ENCODE measurements at places on chromosomes 6 and 20.

- DNase-seq, result no peak
Observed at GRCh38 chr6:227074-227782, 65.1 kb upstream of the DUSP22 start.

- peak; percentile 7 for DNase-seq
Observed at GRCh38 chr6:169556758-169557548, 144.9 kb downstream of the WDR27 start.

GRCh38 chr20:49790077-49790798 is 22.4 kb upstream of the SLC9A8 start:
- no peak for DNase-seq

- peak; percentile 35 for DNase-seq
Observed at GRCh38 chr6:87155842-87156815, 764 bp downstream of the ZNF292 start.

DNA sequence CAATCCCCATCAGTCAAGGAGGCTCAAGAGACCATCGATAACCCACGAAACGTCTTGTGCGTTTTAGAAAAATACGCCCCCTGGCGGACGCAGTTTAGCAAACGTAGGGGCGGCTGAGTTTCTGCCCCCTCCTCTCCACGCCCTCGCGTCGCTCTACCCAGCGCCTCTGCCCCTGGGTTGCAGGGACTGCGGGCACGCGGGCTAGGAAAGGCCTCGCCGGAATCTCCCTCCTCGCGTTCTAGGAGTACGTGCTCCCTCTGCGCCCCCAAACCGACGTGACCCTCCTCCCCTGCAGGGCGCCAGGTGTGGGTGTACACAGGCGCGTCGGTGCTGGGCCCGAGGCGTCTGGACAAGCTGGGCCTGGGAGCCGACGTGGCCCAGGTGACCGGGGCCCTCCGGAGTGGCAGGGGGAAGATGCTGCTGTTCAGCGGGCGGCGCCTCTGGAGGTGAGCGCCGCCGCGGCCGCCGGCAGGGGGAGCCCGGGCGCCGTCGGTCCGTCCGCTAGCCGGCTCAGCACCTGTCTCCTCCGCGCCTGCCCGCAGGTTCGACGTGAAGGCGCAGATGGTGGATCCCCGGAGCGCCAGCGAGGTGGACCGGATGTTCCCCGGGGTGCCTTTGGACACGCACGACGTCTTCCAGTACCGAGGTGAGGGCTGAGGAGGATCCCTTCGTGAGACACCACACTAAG is 5.3 kb downstream of the MMP9 start:
- peak; percentile 57 for DNase-seq

DNA sequence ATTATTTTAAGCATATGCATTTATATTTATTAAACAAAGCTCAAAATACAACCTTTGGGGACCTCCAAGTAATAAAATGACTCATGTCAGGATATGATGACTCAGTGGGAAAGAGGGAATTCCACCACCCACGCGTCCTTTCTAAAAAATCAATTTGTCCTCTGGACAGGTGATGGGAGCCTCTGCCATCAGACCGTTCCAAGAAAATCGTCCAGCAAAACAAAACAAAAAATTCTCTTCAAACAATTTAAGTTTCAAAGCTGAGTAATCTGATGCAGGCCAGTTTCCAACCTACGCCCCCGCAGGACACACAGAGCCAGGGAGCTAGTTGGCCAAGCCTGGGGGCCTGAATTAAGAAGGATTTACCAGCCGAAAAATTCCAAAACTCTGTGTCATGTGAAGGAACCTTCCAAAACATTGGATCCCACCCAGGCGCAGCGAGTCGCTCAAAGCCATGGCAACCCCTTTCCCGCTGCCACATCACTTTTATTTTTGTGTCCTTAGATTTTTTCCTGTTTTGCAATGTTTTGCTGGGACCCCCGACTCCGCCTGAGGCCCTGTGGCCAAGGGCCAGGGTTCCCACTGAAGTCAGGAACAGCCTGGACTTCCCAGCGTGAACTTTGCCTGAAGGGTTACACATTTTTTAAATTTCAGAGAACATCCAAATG is 95.3 kb downstream of the NFATC2 start:
- DNase-seq, result no peak

GRCh38 chr6:13368731-13369115 is 40.4 kb upstream of the TBC1D7 start:
- no peak for DNase-seq

DNA sequence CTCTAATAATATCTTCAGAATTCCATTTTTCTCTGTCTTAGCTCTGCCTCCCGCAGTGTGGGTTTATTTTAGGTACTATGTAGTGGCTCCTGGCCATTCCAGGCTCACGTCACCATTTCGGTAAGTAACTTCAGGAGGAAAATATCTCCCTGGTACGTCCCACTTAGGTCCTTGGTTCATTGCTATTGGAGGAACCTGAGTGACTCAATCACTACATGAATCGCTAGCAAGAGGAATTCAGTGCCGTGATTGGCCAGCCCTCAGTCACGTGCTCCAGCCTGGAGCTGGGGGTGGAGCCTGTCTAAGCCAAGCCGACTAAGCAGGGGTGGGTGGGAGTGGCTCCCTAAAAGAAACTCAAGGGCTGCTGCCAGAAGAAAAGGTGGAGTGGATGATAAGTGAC is 67.3 kb upstream of the E2F3 start:
- DNase-seq, result no peak

GRCh38 chr6:148599967-148600426 is 146.8 kb upstream of the UST start:
- DNase-seq, result no peak

- no peak for DNase-seq
Observed at GRCh38 chr6:1610497-1611321, 994 bp downstream of the FOXC1 start.

DNA sequence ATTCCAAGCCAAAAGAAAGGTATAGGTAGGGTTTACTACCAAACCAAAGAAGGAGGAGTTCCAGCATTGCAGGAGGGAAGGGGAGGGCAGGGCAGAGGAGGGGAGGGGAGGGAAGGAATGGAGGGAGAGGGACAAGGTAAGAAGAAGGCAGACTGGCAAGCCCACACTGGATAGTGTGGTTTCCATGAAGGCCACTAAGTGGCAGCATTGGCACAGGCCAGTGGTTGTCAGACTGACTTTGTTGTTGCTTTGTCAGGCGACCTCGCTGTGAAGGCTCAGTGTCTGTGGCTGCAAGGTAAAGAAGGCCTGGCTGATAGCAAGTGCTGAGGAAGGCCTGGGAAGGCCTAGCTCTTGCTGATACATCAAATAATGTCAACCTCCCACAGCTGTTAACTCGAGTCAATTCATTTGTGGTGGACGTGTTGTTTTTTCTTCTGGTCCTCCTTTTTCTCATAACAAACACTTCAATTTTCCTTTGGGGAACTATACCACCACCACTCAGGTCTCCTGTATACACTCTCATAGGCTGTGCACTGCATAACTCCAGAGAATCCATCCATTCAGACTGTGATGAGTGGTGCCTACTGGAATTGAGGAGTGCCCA is 7.7 kb upstream of the ZNF334 start:
- DNase-seq, result no peak

- no peak for DNase-seq
Observed at GRCh38 chr20:43189554-43190331, at the start of gene PTPRT. Gene PTPRT, minus strand, starts transcription at chr20:43189906. Its CDS starts 173 bp downstream, at chr20:43189733.

- DNase-seq, result no peak
Observed at GRCh38 chr6:153625089-153625488, 414.0 kb upstream of the OPRM1 start.

DNA sequence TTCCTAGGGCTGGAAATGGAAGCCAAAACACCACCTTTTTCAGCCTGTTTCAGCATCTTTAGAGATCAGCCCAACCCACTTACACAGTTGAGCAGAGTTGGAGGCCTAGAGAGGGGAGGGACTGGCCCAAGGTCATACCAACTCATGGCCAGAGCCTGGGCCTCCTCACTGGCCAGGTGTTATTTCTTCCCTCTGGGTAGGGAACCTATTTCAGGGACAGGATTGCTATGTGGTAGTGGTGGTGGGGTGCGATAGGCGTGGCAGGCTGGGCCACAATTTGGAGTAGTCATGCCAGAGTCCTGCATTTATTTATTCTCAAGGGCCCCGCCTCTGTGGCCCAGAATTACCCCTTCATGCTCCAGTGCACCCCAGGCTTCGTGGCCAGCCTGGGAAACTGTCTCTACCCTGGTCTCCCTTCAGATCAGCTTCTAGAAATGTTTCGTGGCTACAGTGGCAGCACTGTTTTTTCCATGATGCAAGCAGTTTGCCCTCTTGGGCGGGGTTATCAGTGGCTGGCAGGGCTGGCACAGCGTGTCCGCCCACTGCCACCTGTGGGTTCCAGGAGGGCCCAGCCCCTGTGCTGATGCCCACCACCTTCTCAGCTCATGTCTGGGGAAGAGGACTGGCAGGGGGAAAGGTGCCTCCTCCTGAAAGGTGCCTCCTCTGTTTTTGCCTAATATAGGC is 6.2 kb downstream of the VEGFA start:
- DNase-seq, result no peak

GRCh38 chr6:111710911-111711310 is 105.2 kb upstream of the TRAF3IP2 start:
- no peak for DNase-seq

DNA sequence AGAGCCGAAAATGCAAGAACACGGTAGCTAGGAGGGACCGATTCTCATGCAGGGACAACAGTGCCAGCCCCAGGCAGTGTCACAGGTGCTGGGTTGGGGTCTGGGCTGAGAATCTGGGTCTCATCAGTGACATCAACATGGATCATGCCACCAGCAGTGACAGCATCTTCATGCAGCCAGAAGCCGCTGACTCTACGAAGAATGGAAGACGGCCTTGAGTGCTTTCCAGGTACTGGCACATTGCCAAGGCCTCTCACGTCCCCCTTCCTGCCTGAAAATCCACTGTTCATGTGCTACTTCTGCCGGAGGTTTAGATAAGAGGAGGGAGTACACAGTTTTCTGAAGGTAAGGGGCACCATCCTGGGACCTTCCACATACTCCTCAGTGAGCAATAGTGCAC is 141.1 kb upstream of the FOXQ1 start:
- DNase-seq, result no peak

- DNase-seq, result no peak
Observed at GRCh38 chr6:106026748-106027715, 59.1 kb upstream of the PRDM1 start.

DNA sequence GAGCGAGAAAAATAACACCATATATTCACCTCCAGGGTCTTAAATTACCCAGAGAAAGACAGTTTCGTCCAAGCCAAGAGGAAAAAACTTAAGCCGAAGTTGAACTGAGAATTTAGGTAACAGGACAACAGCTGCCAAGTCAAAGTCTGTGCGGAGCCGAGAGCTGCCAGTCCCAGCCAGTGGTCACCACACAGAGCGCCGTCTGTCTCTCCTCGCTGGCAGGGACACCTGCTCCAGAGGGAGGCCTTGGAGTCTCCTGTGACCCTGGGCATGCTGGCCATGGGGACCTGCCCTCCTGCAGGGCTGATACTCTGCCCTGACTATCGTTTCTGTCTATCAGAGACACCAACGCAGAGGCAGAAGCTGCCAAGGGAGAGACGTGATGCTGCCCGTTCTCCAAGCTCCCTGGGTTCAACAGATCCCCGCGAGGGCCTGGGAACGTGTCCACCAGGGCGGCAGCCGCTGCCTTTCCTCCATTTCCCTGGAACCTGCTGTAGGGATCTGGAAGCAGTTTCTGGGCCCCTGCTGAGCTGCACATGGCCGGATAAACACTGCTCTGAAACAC is 341.3 kb downstream of the SMOC2 start:
- no peak for DNase-seq

GRCh38 chr6:44594481-44594880 is 207.0 kb downstream of the CDC5L start:
- no peak for DNase-seq

- DNase-seq, result no peak
Observed at GRCh38 chr6:24321538-24322162, 36.2 kb downstream of the DCDC2 start.

GRCh38 chr20:32052090-32052777 is at the start of gene HCK:
Gene HCK, plus strand, starts transcription at chr20:32052242.
- no peak for DNase-seq

DNA sequence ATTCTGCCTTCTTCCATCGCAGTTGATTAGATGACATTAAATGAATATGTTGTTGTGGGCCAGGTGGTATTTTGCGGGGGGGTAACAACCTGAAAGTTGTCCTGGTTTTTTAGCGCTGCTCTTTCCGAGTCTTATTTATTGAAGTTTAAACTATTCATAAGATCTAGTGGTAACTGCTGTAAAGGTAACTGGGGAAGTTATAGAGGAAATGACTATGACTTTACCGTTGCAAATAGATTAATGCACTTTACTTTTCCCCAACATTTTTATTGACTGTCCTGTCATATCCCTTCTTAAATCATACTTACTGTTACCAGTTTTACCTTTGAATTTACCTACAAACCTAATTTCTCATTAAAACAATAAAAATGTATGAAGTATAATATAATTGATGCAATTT is 173.4 kb downstream of the ARID1B start:
- no peak for DNase-seq

GRCh38 chr6:11428371-11428770 is 109.2 kb upstream of the TMEM170B start:
- DNase-seq, result no peak

GRCh38 chr6:45922728-45923351 is 92.8 kb downstream of the CLIC5 start:
- peak; percentile 37 for DNase-seq

GRCh38 chr6:7513529-7513928 is 27.9 kb upstream of the DSP start:
- DNase-seq, result no peak

DNA sequence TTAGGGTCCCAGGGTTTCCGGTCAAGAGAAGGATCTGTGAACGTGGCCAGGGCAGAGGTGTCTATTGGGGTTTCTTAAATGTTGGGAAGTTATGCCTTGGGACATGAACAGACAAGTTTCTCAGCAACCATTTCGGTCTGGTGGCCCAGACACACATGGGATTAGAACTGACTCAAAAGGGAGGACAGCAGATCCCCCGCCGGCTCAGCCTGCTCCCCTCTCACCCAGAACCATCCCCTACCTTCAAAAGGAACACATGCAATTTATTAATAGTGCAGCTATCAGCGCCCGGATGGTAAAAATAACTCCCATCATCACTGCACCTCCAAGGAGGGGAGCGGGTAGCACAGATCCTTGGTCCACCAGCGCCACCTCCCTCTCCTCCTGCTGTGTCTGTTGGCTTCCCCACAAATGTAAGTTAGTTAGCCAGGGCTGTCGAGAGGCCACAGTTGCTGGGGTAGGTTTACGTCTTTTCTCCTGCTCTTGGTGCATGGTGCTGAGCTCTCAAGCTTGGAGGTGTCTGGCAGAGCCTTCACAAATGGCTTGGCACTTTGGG is 77.1 kb downstream of the TRAM2 start:
- no peak for DNase-seq

DNA sequence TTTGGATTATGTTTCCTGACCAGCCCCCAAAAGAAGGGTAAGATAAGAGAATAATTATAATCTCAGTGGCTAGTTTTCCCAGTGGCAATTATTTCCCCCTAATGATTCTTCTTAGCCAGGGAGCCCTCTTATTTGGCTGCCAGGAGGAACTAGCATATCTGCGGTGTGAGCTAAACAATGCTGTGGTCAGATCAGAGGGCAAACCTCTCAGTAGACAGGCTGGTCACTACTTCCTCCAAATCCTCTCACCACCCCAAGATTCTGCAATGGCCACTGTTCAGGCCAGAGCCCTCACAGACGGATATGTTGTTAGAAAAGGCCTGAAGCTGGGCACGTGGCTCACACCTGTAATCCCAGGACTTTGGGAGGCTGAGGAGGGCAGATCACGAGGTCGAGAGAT is 273.4 kb upstream of the SASH1 start:
- no peak for DNase-seq

GRCh38 chr6:1479095-1479494 is 89.7 kb downstream of the FOXF2 start:
- no peak for DNase-seq

- DNase-seq, result no peak
Observed at GRCh38 chr6:151721671-151722070, 85.8 kb upstream of the ESR1 start.

Measured in stimulated activated CD8-positive, alpha-beta memory T cell treated with anti-CD3 and anti-CD28 coated beads, Interleukin-4, amount 100 ng/mL, for 24 hours (primary cell).